Stimulated activated CD8-positive, alpha-beta memory T cell treated with anti-CD3 and anti-CD28 coated beads, Interleukin-12 subunit alpha, Interleukin-12 subunit beta, amount 100 ng/mL, for 4 hours (primary cell): ENCODE measurements at places on chromosomes 4 and X.

- DNase-seq: no peak
Measured at GRCh38 chrX:68754406-68754805, 74.4 kb upstream of the EFNB1 start.

GRCh38 chrX:57313583-57314215, 27.2 kb downstream of the FAAH2 start:
- DNase-seq: no peak

GRCh38 chr4:651884-652642, 22.0 kb downstream of the ATP5ME start:
- no peak for DNase-seq

GRCh38 chr4:75723163-75724065, 963 bp upstream of the USO1 start:
- no peak for DNase-seq

- DNase-seq: no peak
Measured at GRCh38 chr4:76459291-76459723, 24.3 kb downstream of the SHROOM3 start.

DNA sequence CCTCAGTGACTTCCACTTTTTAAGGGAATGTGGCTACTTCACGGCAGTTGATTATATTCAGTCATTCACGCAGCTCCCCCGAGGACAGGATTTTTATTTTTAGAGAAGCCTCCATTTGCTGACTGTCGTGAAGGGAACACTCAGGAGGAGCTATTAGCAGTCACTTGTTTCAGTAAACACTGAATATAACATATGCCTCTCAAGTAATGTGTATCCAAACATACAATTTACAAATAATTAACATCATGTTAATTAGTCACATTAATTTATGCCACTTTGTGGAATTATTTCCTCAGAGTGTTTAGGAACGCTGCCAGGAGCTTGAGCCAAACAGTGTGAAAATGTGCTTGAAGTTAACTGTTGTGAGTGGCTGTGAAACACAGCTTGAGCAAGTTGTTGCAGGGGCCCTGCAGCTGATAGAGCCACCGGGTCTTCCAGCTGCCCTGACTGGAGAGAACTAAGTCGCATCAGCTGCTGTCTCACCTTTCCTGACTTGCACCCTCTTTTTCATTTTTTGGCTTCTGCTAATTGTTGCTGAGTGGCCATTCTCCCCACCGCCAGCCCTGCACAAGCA, 245.6 kb downstream of the LDB2 start:
- no peak for DNase-seq

DNA sequence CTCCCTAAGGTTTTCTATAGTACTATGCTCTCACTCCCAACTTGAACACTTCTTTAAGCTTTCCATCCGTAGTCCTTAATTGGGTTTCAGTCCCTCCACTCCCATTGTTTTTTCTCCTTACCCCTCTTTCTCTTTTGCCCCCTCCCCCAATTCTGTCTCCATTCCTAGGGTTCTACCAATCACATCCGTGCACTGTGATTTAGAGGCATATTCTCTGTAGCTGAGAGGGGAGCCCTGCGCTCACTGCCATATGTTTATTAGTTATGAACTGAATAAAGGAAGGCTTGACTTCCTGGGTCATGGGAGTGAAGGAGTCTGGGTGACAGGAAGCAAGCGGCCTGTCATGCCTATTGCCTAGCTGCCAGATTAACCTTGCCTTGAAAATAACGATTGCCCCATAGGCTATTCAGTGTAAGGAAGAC, 471 bp downstream of the MCTS1 start:
- DNase-seq: no peak

DNA sequence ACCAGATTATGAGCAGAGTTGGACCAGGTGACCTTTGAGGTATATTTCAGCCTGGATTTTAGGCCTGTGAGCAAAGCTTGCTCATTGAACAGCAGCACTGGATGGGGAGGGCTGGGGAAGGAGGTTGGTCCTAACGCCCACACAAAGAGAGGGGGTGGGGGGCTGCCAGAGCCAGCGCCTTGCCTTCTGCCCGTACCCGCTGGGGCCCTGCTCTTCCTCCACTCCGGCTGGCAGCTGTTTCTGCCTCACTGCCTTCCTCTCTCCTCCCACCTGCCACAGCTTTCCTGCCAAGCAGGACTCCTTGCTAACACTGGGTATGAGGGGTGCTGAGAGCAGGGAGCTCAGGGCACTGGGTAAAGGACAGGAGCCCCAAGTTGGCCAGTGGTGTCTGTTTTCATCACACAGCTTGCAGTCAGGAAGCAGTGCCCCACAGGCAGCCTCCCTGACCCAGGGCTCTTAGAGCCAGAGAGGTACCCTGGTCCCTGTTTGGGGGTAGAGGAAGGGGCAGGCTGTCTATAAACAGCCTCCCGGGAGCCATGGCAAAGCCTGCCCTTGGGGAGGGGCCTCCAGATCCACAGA, 6.1 kb downstream of the NALF2 start:
- no peak for DNase-seq

DNA sequence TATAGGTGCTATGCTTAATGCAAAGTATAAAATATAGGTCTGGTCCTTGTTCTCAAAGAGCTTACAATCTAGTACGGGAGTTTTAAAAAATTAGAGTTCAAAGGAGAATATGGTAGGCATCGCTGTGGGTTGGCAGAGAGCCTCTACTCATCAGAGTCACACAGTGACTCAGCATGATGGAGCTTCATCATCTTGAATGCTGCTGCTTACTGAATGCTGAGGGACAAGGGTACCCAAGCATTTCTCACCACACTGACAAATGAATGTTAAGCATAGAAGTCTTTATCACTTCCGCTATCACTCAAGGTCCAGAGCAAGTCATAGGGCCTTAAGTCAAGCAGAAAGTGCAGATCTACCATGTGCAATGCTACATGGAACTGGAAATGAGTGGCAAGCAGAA, 268.6 kb upstream of the IGFBP7 start:
- no peak for DNase-seq

DNA sequence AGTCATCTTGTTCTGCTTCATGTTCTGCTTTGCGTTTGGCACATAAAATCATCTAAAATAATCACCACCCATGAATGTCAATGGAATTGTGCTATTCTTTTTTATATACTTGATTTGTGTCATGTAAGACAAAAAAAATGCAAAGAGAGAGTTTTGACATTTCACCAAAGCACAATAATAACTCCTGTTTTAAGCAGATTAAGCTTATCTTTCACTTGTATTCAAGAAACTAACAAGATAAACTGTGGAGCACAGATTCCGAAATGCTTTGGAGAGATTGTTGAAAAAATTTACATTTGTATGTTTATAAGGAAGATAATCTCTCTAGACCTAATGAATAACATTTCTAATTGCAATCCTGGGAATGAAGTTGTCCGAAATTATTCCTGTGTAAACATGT, 225.1 kb upstream of the ANXA10 start:
- DNase-seq: no peak

DNA sequence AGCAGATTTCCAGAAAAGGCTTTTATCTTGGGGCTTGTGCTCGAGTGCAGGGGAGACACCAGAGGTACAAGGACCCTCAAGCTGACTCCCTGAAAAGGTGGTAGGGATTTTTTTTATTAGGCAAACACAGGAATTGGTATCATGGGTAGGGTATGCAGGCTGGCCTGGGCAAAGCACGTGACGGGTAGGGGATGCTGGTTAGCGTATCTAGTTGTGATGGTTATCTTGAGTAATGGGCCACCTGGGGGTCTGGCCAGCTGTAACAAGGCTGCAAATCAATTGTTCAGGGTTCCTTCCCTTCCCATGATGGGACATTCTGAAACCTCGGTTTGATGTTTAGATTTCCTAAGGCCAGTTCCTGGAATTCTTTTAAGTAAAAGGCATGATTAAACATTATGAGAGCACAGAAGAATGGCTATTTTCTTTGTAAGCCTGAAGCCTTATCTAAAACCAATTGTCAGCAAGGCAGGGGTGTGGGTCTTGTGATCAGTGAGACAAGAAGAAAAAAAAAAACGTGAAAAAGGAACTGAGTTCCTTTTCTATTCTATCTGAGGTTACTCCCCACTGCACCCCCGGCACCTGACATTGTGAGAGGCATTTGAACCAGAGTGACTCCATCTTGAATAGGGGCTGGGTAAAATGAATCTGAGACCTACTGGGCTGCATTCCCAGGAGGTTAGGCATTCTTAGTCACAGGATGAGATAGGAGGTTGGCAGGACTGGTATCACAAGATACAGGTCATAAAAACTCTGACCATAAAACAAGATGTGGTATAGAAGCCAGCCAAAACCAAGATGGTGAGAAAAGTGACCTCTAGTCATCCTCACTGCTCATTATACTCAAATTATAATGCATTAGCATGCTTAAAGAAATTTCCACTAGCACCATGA, 64.2 kb upstream of the S100G start:
- DNase-seq: no peak

DNA sequence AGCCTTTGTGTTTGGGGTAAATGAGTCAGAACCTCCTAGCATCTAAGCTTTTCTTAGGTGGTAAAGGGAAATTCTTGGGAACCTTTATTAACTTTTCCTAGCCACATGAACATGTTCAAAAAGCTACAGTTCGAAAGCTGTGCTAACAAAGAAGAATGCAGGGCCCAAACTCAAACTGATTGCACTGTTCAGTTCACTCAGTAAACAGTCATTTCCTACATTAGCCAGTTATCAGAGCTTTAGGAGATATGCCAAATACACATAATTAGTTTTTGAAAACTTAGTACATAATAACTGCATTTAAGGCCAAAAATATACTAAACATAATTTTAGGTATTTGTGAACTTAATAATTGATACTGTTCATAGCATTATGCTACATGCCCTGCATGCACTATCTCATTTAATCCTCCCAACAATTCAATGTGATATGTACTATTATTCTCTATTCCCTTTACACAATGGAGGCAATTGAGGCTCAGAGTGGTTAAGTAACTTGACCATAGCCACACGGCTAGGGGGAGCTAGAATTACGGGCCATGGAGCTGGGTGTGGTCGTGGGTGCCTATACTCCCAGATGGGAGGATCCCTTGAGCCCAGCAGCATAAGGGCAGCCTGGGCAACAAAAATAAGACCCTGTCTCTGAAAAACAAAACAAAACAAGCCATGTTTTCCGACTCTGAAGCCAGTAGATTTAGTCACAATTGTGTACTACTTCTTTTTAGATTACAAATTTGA, 43.9 kb upstream of the PDGFRA start:
- no peak for DNase-seq

DNA sequence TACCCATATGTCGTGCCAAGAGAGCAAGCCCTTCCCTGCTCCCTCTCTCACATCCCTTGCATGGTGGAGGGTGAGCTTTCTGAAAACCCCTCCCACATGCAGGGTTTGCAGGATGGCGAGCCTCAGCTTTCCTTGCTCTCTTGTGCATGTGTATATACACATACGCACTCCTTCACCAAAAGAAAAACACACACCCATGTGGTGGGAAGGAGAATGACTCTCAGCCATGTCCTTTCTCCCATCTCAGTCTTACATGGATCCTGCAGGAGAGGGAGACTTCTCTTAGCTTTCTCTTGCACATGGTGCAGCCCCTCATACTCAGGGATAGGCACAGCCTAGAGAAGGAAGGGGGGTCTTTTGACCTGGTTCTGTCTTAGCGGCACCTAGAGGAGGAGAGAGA, 81.1 kb downstream of the CLCN5 start:
- no peak for DNase-seq

DNA sequence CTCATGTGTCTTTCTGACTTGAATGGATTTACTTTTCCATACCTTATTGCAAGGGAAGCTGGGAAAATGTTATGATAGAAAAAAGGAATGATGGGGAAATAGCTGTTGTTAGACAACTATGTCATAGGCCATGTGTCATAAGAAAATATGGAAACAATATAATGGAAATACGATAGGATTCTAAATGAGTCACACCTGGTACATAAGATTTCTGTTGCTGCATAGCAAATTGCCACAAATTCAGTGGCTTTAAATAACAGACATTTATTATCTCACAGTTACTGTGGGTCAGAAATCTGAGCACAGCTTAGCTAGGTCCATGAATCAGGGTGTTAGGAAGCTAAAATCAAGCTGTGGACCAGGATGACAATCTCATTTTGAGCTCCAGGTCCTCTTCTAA, 44.6 kb upstream of the ANKRD50 start:
- DNase-seq: no peak

DNA sequence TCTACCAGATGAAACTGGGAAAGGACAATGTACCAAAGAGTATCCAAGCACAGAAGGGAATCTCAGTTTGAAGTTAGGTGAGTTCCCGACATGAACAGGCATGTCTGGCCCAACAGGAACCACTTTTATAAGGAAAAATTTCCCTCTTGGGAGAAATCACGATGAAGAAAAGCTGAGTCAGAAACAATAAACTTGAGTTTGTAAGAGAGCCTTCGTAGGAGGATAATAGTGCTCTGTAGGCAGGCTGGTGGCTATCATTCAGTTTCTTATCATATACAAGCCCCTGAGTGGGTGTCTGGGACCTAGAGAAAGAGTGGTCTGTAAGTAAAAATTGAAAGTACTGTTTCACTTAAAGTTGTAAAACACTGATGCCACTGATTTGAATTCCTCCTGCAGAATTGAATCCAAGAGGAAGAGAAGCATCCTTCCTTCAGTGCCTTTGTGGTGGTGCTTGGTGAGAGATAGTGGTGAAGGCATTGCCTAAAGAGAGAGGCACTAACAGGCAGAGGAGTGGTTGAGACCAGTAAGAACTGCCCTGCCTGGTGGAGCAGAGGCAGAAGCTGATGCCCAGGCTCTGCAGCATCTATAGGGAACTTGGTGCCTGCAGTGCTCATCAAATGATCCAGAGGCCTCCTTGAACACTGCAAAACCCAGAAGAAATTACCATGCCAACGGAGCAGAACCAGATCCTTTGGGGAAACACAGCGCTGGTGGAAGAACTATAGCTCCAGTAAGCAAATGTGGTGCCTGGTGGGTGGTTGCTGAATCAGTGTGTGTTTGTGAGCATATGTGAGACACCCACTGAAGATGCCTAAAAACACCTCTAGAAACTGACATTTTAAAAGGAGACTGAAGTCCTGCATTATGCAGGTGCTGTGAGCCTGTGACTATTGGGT, 31.7 kb upstream of the METAP1 start:
- no peak for DNase-seq

DNA sequence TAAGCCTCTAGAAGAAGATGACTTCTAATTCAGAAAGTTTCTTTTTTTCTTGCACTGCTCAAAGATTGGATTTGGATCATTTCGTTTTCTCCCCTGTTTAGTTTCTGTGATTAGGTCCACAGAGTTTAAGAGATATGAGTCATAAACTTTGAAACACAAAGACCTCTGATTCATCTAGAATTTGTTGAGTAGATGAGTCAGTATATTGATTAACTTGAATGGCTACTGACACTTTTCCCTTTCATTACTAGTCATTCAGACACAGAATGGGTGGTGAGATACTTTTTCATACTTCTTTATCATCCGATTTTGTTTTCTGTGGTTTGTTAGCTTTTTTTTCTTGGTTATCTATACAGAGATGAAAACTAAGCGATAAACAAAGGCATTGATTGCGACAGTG, 34.1 kb upstream of the AFF2 start:
- no peak for DNase-seq

- no peak for DNase-seq
Measured at GRCh38 chrX:122279746-122280145, 904.3 kb upstream of the GRIA3 start.

DNA sequence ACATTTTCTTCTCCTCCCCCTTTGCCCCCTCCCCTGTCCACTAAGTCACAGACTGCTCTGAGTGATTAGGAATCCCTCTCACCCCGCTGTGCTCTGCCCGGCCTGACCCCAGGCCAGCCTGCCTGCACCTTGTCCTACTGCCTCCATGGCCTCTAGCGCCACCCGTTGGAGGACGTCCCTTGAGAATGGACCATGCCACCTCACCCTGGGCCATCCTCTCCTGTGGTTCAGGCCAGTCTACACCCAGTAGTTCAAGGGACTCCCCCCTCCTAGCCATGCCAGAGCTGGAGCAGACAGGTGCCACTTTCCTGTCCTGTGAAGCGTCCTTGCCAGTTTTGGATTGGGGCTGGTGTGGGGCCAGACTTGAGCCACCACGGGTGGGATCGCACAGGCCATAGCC, 9.7 kb upstream of the IRAK1 start:
- no peak for DNase-seq
